OCI-LY7 (cell line): ENCODE measurements at places on chromosomes 1 and 21.

DNA sequence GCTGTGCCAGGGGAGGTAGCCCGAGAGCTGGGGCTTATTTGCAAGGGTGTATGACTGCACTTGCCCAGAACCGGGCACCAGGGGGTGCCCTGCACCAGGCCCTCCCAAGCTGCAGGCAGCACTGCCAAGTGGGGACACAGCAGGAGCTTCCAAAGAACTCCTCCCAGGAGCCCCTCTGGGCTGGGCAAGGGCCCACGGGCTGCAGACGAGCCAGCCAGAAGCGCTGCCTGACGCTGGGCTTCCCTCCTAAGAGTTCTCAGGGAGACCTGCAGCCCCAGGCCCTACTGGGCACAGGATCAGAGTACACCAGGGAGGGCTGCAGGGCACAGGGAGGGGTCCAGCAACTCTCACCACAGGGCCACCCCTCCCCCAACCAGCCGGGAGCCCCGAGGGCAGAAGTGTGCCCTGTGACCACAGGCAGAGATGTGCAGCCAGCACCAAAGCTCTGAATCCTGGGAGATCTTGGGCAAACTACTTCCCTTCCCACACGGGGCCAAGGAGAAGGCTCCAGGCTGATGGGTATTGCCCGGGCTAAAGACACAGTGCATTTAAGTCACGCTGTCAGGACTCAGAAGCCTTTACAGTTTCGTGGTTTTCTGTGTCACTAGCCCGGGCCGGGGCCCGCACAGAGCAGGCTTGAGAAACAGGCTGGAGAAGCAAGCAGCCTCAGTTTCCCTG, 63.4 kb downstream of the KCNAB2 start:
- peak; percentile 43 for DNase-seq

GRCh38 chr1:7677815-7678214, 93.3 kb upstream of the VAMP3 start:
- no peak for DNase-seq

- peak; percentile 88 for DNase-seq
Observed at GRCh38 chr1:206556750-206557635, 49.7 kb downstream of the RASSF5 start.

GRCh38 chr1:71312545-71312944, 231.7 kb upstream of the ZRANB2 start:
- no peak for DNase-seq

GRCh38 chr1:238778113-238778512, 608.3 kb upstream of the CHRM3 start:
- no peak for DNase-seq

DNA sequence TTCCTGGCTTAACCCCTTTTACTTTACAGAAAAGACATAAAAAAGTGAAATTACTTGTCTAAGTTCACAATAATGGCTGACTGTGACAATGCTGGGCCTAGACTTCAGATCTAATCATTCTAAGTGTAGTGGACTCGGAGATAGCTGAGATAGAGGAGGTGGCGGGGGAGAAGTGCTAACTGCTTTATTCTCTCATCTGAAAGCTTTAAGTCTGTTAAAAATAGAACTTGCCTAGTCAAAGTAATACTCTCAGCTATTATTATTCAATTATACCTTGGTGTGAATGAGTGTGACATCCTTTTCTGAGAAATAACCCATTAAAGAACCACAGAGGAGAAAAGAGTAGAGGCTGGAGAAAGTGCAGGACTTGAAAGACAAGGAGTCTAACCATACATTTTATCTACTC, 96.1 kb upstream of the OLIG2 start:
- no peak for DNase-seq

GRCh38 chr1:38677756-38678155, 181.8 kb downstream of the RRAGC start:
- DNase-seq: no peak

DNA sequence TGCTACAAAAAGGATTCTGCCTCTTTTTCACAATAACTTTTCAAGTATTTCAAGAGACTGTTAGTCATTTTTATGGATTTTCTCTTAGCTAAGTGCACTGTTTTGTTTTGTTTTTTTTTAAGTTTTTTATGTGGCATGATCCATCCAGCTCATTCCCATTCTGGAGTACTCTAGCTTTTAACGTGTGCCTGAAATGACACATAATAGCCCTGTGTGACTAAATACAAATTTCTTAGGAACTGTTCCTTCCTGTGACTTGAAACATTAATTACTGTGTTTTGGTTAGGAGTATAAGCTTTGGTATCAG, 143.9 kb downstream of the HS2ST1 start:
- no peak for DNase-seq

DNA sequence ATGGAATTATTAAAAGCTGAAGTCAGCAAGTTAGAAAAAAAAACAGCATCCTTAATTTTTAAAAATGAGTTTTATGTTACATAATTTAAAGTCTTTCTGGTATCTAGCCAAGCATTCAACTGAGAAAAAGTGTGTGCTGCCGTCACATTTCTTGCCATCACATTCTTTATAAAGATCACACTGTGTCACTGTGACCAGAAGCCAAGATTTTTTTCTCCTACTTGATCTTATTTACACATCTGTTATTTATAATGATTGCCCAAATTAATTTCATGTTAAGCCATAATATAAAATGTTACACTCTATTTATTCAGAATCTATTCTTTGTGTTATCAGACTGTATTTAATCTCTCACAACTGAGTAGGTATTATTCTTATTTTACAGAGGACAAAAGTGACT, 1603.7 kb downstream of the PLA2G4A start:
- DNase-seq: no peak

GRCh38 chr21:40902299-40902698, 55.3 kb upstream of the DSCAM start:
- no peak for DNase-seq

GRCh38 chr1:6043561-6043960, 2.1 kb upstream of the KCNAB2 start:
- DNase-seq: no peak

DNA sequence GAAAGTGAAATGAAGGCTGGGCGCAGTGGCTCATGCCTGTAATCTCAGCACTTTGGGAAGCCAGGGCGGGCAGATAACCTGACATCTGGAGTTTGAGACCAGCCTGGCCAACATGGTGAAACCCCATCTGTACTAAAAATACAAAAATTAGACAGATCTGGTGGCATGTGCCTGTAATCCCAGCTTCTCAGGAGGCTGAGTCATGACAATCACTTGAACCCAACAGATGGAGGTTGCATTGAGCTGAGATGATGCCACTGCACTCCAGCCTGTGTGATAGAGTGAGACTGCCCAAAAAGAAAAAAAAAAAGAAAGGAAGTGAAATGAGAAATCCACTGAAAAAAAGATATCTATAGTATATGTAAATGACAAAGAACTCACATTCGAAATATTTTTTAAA, 439.9 kb downstream of the DISC1 start:
- DNase-seq: no peak

DNA sequence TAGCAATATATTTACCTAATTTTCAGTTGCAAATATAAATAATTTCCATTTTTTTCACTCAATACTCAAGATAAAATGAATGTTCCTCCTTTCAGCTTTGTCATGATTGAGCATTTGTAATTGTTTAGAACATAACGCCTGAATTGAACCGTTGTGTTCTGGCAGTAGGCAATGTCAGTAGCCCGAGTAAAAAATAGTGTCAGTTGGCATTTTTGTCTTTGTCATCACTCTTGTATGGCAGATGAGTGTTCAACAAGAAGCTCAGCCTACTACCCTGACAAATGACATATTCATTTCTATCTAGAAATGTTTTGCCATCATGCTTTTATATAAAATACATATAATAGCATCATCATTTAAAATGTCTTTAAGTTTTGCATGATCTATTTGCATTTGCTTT, 691.4 kb upstream of the NCAM2 start:
- DNase-seq: no peak

DNA sequence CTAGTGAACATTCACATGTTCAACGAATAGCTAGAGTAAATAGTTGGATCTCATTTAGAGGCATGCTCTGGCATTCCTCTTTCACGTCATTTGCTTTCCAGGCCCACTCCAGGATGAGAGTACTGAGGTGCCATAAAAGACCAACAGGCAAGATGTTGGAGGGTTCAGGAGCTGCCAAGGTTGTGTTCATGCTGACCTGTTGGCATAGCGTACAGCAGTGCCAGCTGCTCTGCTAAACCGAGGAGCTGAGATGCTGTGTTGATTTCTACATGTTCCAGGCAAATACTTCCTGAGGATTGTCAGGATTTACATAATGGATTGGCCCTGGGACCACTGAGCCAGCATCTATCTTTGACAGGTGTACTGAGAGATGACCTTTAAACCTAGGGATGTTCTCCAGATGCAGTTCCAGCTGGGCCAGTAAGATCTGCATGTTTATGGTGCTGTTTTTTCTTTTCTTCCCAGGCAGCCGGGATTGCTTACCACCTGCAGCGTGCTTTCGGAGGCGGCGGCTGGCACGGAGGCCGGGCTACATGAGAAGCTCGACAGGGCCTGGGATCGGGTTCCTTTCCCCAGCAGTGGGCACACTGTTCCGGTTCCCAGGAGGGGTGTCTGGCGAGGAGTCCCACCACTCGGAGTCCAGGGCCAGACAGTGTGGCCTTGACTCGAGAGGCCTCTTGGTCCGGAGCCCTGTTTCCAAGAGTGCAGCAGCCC, 66.9 kb downstream of the DISC1 start:
- DNase-seq: no peak

GRCh38 chr1:115955228-115955627, 21.1 kb upstream of the SLC22A15 start:
- DNase-seq: no peak

- DNase-seq: no peak
Observed at GRCh38 chr1:169119405-169119804, 12.9 kb downstream of the ATP1B1 start.

GRCh38 chr1:98763488-98764150, 102.1 kb downstream of the SNX7 start:
- DNase-seq: no peak

- DNase-seq: no peak
Observed at GRCh38 chr21:38490411-38491020, 7.8 kb downstream of the ERG start.

DNA sequence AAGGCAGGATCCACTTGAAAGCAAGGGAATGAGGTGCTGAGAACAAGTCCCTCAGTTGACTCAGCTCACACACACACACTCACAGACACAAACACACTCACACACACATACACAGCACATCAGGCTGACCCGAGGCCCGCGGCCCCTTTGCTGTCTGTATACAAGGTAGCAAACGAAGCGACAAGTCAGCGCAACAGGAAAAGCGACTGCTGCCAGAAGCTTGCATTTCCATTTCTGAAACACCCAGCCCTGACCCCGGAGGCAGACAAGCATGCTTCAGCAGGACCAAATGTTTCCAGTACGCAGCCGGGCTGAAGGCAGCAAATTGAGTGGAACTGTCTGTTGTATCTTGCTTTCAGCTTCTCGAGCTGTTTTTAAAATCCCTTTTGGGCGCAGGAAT, 501.6 kb downstream of the NPHP4 start:
- DNase-seq: no peak

DNA sequence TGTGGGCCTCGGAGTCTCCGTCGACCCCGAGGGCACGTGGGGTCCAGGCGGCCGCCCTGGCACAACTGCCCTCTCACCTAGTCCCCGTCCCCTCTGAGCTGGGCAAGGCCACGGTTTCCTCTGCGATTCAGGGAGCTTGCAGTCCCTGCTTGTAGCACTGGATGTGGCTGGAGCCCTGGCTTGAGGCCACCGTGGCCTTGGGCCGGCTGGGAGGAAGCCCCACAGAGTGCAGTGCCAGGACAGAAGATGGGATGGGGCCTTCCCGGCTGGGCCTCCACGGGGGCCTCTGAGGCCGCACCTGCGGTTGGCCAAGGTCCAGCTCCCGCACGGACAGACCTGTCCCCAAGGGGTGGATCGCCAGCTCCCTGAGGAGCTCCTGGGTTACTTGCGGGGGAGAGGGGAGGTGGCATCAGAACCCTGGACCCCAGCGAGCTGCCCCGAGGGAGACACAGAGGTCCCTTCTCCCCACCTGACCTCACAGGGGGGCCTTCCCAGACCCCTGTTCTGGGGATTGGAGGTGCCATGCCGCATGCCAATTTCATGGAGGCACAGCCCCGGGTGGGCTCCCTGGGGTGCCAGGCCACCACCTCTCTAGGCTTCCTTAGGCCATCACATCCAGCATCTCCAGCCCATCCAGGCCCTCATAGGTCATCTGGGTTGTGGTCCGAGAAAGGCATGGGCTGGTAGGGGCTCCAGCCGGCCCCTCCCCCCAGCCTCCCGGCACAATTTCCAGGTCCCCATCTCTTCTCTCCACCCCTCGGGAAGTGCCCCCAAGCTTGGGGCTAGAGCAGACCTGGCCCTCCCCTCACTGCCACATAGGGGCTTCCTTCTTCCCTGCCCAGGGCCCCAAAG, 80.8 kb downstream of the MORN1 start:
- no peak for DNase-seq
